ENCODE measurements at places on chromosomes 4 and X.

- DNase-seq, result no peak
These were observed 36.8 kb upstream of the SPP1 start for GRCh38 chr4:87938746-87939145.

GRCh38 chrX:108396188-108396891 is 41.9 kb downstream of the COL4A6 start:
- DNase-seq, result peak; percentile 42

- DNase-seq, result no peak
These were observed 42.4 kb upstream of the FGF2 start for GRCh38 chr4:122784261-122784660.

- no peak for DNase-seq
These were observed 182.8 kb downstream of the MOSPD2 start for GRCh38 chrX:15056044-15056443.

GRCh38 chrX:24494647-24495075 is 29.6 kb downstream of the PDK3 start:
- no peak for DNase-seq

GRCh38 chrX:40150503-40150902 is 52.7 kb upstream of the BCOR start:
- DNase-seq, result no peak

Data from H9 (cell line).